ENCODE measurements at places on chromosomes 16 and 17.

- no peak for DNase-seq
These were observed 56.6 kb downstream of the USP32 start for GRCh38 chr17:60335289-60335688.

- DNase-seq: no peak
These were observed 1.3 kb upstream of the WFDC1 start for GRCh38 chr16:84293406-84293805.

GRCh38 chr16:2595393-2596205 is 57.8 kb downstream of the PDPK1 start:
- DNase-seq: peak; percentile 62

- no peak for DNase-seq
These were observed 102.6 kb upstream of the CREBBP start for GRCh38 chr16:3983081-3983520.

DNA sequence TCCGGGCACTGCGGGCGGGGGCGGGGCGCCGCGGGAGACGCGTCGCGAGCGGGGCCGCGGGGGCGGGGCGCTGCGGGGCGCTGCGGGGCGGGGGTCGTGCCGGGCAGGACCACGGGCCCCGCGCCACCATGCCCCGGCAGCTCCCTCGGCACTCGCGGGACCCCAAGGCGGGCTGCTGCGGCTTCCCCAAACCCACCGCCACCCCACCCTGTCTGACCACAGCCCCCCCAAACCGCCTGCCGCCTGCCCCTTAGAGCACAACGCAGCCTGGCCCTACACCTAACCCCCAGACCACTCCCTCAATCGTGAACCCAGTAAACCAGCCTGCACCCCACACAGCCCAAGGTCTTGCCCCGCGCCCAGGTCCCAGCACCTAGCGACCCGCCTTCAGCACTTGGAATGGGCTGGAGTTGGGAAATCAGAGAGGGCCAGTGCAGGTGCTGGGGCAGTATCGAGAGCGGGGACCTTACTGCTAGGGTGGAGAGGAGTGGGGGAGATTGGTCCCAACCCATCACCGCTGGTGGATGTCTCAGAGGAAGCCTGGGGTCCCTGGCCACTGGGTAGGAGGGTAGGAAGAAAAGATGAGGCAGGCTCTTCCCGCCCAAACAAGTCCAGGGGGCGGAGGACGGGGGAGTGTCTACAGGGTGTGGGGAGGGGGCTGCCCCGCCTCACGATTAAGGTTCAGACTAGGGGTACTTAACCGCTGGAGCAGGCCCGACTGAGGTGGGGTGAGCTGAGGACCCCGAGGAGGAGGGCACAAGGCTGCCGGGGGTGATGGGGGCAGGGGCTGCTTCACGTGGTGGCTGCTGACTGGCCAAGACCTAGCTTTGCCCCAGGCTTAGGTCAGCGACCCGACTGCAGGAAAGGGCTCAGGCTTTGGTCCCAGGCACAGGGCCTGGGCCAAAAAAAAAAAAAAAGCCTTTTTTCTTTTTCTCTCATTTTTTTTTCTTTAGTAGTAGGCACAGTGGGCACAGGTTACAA is 539 bp upstream of the VAMP2 start:
- no peak for DNase-seq

DNA sequence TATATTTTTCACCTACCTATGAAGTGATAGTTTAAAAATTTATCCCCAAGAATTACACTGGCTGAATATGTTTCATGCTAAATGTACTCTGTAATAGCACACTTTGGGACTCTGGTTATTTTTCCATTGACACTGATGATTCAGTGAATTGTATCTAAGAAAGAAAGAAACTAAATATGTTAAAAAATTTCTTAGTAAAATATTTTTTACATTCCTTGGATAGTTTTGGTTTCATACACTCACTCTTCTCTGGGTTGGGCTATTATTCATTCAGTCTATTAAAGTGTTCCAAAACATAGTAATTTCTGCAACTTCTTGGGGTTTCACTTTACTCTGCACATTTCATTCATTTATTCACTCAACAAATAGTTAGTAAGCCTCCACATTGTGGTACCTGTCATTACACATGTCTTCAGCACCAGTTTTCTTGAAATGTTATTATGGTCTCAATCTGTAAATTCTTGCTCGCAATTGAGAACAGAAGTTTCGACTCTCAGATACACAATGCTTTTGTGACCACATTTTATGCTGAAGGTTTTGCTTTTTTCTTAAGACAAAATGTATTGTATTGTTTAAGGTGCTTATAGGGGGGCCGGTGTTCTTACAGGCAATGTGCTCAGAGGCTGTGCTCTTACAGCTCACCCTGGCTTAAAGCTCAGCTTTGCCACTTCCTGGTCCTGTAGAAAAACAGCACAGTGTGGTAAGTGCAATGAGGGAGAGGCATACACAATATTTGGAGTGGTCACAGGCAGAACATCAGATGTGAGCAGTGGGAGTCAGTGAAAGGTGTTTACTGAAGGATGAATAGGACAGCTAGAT is 17.4 kb downstream of the CNTNAP4 start:
- DNase-seq: no peak

- peak; percentile 91 for DNase-seq
These were observed 2.8 kb upstream of the UBTF start for GRCh38 chr17:44222112-44222869.

- no peak for DNase-seq
These were observed 475.9 kb downstream of the HS3ST3B1 start for GRCh38 chr17:14776791-14777190.

GRCh38 chr17:82241926-82242697 is 13.3 kb downstream of the SLC16A3 start:
- no peak for DNase-seq

All from posterior vena cava (tissue), 2 donors.